ENCODE measurements at places on chromosomes 2 and 18. TPM values are rescaled to one million over a fixed set of nuclear protein-coding genes. Genes with fewer than 3 reads are reported as not detected.

GRCh38 chr18:74996055-74996454, 212.9 kb downstream of the PTGR3 start:
- DNase-seq = no peak

The FMNL2 gene
- total RNA-seq = 68.0 TPM

DNA sequence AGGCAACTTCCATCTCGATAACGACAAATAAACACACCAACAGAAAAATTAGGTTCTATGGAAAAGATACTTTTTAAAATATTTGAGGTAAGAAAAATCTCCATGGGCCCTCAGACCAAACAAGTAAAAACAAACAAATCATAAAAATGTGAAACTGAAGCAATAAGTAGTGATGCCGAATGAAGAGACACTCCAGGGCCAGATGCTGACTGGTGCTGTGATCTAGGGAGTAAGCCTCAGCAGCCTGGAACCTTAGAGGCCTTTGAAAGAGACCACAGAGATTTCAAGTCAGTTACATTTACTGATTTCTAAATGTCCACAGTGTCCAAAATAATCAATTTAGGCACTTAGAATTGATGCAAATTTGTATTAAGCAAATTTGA, 1144.7 kb downstream of the CNTNAP5 start:
- DNase-seq = no peak

DNA sequence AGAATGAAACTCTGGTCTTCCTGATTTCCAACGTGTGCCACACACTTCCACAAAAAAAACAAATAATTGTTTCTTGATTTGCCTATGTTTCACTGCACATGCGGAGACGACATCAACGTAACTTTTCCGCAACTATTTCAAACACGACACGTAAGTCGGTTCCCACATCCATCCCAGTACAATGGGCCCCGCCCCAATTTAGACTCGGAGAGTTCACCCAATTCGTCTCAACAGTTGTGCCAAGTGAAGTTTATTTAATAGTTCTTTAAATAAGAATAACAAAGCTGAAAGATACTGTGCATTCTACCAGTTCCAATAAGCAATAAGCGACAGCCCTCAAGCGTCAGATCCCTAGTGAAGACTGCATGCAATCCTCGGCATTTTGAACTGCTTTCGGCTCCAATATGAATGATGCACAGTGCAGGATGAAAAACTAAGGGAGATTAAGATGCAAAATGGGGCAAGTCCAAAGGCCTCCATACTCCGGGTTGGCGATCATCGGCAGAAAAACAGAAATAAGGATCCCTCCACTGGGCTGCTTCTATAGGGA, 664 bp downstream of the CCT4 start:
- DNase-seq = no peak

GRCh38 chr2:240166191-240166590, 25.7 kb upstream of the OTOS start:
- DNase-seq = no peak

DNA sequence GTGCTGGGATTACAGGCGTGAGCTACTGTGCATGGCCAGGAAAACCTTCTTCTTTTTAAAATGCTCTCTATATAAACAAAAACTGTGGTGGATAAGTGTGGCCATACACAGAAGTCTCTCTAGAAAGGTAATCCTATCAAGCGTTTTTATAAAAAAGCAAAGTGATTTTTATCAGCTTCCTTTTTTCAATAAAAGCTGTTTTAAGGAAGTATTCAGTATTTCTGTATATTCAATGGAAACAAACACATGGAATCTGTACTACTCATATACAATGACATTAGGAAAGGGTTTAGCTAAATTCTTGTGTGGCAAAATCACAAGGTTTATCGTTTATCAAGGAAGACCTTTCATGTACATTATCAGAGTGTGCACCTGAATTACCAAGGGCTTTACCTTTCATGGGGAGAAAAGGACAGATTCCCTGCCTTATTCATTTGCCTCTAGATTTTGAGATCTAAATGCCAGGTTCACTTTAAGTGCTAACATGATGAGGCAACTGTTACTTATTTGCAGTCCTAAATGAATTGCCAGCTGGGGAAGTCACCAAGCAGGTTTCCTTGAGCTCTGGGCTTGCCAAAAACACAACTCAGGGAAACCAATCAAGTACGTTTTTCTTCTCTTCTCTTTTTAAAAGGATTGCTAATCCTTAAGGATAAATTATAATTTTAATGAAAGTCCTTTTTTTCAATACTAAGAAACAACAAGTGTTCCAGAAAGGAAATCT, 70.8 kb downstream of the RTN4 start:
- no peak for DNase-seq

DNA sequence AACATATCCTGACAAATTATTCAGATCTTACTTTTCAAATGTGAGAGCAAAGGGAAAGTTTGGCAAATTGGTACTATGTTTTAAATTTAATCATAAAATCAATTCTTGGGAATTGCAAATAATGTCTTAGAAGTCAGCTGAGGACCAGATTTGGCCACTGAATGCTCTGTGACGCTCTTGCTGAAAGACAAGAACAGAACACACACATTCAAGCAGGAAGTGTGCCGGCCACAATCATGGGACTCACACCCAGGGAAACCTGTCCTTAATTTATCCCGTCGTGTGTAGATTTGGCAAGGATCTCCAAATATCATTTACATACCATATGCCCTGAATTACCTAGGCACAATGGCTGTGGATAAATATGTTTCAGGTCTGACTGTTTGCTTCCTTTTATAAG, 253.1 kb downstream of the TCF4 start:
- no peak for DNase-seq

- DNase-seq = no peak
Measured at GRCh38 chr2:98448441-98449145, 3.9 kb downstream of the INPP4A start.

The ARPC2 gene
- total RNA-seq = 464 TPM

GRCh38 chr2:205850132-205850531, 167.8 kb downstream of the NRP2 start:
- DNase-seq = no peak

The ATP8B1 gene
- 13.1 TPM for total RNA-seq

The CAMKMT gene
- 5.8 TPM for total RNA-seq

- DNase-seq = no peak
Measured at GRCh38 chr2:127231130-127231865, 11.2 kb upstream of the CYP27C1 start.

GRCh38 chr2:139946690-139947089, 1166.5 kb upstream of the NXPH2 start:
- no peak for DNase-seq

DNA sequence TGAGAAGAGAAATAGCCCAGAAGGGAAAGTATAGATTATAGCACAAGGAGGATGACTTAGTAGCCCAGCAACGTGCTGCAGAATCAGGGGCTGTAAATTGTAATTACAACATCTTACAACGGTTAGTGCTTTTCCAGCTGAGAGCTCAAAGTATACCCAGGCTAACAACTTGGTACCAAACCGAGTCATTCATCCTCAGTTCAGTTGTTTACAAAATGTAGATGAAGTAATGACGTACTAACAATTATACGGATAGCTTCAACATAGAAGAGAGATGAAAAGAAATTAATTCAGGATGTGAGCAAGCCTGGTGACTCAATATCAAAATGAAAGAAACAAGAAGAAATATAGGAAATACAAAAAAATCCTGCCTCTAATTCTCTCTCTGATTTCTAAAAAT, 99.2 kb downstream of the DYNAP start:
- no peak for DNase-seq

DNA sequence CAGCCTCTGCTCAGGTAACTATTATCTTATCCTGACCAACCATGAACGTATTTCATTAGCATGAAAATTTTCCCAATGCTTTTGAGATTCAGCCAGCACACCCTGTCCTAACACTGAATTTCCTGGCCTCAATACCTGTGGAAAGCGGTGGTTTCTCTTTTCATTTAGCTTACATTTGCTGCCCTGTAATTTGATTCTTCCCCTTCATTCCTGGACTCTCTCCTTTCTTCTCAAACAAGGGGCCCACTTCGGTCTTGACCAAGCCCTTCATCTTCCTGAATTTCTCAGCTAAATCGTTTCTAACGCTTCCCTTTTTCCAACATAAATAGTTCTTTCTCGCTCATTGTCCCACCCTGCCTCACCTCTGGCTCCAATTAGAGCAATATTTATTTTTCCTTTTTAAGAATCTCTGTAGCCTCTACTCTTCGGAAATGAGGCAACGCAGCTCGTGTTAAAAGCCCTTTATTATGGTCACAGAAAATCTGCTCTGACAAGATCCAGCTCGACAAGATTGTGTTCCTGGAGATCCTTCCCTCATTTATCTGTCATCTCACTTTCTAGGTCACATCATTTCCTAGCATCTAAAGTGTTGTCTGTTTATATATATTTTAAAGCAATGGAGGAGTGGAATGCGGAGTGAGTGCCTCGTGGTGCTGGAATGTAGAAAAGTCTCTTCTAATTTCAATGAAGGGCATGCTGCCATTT, 49.5 kb upstream of the BCL11A start:
- no peak for DNase-seq

GRCh38 chr18:64219517-64219916, 70.6 kb upstream of the LINC00305 start:
- no peak for DNase-seq

DNA sequence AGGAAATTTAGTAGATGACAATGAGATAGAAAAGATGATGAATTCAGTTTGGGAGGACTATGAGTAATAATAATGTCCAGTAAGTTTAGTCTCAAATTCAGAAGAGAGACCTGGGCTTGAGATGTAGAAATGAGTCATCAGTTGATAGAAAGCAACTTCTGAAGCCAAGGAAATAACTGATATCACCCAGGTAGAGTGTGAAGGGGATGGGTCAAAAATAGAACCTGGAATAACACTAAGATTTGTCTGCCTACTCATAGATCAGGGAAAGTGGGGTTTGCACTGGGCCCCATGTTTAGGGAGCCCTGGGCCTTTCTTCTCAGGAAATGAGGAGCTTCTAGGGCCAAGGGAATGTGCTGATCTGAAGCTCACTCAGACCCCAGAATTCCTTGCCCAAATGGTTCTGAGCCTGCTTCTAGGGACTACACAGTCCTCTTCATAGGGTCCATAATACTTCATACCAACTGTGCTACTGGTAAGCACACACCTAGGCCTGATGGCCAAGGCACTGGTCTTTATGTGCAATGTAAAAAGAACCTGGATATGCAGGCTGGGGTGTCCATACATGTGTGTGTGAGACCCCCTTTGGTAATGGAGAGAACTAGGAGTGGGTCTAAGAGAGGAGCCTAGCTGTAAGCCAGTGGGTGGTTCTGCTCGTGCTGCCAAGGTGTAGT, 141.2 kb downstream of the IKZF2 start:
- no peak for DNase-seq

DNA sequence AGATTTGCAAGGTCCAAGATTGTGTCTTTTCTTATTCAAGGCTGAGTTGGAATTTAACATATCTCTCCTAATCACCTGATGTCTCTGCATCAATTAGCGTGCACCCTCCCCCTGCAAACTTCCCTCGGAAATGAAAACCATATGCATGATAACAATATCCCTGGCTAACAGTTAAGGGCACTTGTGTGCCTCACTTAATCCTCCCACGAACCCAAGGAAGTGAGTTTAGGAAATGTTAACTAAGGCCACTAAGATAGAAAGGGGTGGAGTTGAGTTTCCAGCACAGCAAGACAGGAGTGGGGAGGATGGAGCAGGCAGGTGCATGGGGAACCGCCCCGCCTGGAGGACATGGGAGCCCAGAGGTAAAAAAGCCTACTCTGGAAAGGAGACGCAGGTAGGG, 52.4 kb upstream of the PTMA start:
- DNase-seq = no peak

GRCh38 chr18:2223449-2223848, 347.9 kb downstream of the METTL4 start:
- DNase-seq = no peak

The UPP2 gene
- not detected for total RNA-seq

- no peak for DNase-seq
Measured at GRCh38 chr2:206986943-206987342, 47.6 kb downstream of the CPO start.

The TANC1 gene
- 18.5 TPM for total RNA-seq

DNA sequence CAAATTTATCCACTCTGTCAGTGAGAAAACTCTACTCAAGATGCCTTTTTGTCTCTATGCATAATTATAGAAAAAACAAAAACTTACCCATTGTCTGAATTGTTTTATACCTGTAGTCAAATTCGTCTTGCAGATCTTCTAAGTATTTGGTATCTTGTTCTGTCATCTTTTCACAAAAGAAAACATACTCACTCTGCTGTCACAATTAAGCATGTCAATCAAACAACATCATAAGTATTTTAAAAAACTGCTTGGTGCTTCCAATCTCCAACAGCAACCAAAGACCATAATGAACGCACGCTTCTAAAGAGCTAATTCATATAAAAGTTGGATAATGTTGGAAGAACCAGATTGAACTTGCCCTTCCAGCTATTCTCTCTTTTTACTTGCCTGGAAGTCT, 55.6 kb upstream of the STAT1 start:
- no peak for DNase-seq

GRCh38 chr2:83280391-83280790, 1178.7 kb downstream of the SUCLG1 start:
- no peak for DNase-seq

DNA sequence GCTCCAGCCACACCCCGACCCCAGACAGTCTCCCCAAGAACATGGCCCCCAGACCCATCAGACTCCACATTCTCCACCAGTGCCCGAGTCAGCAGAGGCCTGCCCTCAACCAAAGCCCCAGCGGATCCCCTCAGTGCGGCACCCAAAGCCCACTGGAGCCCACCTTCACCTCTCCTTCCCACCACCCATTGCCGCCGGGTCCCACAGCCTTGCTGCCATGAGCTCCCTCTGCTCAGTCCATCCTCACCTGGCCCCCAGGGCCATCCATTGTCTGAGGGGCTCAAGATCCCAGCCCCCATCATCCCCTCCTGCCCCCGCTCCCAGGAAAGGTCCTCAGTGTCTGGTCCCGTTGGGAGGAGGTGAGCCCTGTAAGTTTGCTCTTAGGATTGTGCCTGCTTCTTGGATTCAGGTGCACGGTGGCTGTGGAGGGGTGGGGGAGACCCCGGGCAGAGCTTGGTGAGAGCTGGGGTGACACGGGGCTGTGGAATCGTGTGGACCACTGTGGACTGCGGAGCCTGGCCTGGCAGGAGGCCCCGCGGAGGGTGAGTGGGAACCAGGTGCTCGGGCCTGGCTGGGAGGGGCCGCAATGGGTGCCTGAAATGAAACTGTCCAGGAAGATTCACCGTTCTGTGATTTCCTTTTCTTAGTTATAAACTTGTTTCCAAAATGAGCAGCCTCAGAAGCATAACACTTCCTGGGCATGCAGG, 32.7 kb upstream of the GPC1 start:
- DNase-seq = no peak

DNA sequence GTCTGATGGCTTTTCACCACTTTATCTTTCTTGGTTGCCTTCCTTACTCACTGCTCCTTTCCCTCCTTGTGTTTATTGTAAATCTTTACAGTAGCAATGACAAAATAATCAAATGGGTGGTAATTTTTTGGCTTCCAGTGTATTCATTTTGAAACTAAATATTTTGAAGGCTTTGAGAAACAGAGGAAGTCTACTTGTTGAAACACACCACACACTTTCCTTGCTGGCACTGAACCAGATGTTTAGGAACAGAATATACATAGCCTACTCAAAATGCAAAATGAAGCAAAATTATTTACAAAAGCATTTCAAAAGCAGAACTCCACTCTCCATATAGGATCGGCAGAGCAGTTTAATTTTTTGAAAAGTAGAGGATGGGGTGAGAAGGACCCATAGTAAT, 189.8 kb downstream of the LTBP1 start:
- DNase-seq = no peak

The C18orf63 gene
- not detected for total RNA-seq

The CROCC2 gene
- total RNA-seq = not detected

Measured in kidney epithelial cell (primary cell).